CD4-positive, alpha-beta T cell treated with Interleukin-6 at 100 ng/mL for 8 hours (primary cell): ENCODE measurements at places on chromosomes 5 and 9.

DNA sequence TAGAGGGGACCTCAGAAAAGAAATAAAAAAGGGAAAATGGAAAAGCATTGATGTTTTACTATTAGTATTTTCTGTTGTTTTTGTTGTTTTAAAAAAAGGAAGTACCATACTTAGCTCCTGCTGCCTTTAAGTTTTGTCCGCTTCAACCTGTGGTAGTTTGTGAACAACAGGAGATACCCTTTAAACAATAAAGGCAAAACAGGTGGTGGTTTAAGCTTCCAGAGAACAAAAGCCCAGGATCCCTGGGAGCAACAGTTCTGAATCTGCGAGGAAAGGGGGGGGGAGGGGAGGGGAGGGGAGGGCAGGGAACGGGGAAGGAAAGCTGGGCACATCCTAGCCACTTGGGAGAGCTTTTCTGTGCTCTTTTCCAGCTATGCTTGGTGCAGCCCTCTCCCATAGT, 2.1 kb upstream of the PSIP1 start:
- DNase-seq = no peak

DNA sequence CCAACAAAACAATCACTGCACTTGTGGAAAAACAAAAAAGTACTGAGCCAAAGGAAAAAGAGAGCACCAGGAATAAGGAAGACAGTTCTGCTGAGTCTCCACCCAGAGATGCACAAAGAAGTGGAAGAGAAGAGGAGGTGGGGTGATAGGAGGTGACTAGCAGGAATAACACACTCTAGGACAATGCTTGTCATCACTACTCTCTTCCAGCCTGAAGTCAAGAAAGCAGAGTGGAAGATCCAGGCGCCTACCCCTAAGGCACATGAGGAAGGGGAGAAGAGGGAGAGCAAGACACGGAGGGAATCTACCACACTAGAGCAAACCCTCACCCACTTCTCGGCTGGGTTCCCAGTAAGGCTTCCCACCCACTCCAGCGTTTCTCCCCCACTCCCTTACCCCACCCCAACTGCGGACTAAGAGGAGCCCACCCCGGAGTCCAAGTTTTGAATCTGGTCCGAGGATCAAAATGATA, 1.7 kb downstream of the SLIT3 start:
- DNase-seq = no peak

GRCh38 chr9:72932619-72933018, 20.2 kb downstream of the ALDH1A1 start:
- no peak for DNase-seq

DNA sequence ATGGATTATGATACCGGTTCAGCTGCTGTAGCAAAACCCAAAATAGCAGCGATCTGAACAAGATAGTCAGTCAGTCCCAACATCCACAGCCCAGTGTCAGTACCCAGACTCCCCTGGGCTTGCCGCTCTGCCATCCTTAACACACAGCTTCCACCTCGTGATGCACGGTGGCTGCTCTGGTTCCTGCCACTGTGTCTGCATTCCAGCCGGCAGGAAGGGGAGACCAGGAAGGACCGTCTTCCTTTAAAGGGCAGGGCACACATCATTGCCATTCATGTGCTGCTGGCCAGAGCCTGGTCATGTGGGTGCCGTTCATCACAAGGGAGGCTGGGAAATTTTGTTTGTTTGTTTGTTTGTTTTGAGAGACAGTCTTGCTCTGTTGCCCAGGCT, 131.0 kb upstream of the IER5L start:
- DNase-seq = no peak

GRCh38 chr5:138287246-138287645, 12.8 kb upstream of the GFRA3 start:
- DNase-seq = no peak

DNA sequence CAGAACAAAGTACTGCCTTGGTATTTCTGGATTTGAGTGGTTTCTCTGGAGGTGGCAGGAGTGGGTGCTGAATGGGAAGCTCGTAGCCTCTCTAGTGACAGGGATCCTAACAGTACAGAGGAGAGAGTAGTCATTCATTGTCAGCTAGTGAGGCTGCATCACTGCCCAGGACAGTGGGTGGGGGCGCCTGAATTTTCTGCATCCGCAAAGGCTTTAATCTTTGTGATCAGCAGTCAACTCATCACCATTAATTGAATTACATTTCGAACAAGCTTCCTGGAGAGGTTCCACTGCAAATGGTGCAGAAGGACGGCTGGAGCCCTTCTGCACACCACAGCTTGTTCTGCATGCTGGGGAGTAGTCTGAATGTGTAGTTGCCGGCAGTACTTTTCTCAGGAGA, 77.5 kb downstream of the HSPA4 start:
- no peak for DNase-seq

DNA sequence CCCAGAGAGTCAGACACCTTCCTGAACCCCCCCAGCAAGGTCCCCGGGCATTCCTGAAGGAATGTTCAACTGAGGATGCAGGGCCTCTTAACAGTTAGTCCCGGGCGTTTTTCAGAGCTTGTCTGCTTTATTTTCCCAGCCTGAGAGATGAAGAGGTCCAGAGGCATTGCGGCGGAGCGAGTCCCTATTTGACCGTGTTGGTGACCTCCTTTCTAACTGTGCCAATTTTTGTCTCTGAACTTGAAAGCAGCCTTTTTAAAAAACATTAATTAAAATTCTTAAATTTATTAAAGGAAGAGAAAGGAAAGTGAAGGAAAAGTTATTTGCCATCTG, 433 bp upstream of the PTAR1 start:
- no peak for DNase-seq

GRCh38 chr5:156834916-156835315, 15.2 kb upstream of the PPP1R2B start:
- no peak for DNase-seq

GRCh38 chr5:69492391-69492922, at the start of gene OCLN:
TSS of gene OCLN (plus strand) at chr5:69492790. CDS start at chr5:69504245, 11,455 bp downstream.
- no peak for DNase-seq

GRCh38 chr5:125555591-125555990, 809.2 kb upstream of the ZNF608 start:
- DNase-seq = no peak

- DNase-seq = no peak
Measured at GRCh38 chr5:158917731-158918130, 182.0 kb downstream of the EBF1 start.

DNA sequence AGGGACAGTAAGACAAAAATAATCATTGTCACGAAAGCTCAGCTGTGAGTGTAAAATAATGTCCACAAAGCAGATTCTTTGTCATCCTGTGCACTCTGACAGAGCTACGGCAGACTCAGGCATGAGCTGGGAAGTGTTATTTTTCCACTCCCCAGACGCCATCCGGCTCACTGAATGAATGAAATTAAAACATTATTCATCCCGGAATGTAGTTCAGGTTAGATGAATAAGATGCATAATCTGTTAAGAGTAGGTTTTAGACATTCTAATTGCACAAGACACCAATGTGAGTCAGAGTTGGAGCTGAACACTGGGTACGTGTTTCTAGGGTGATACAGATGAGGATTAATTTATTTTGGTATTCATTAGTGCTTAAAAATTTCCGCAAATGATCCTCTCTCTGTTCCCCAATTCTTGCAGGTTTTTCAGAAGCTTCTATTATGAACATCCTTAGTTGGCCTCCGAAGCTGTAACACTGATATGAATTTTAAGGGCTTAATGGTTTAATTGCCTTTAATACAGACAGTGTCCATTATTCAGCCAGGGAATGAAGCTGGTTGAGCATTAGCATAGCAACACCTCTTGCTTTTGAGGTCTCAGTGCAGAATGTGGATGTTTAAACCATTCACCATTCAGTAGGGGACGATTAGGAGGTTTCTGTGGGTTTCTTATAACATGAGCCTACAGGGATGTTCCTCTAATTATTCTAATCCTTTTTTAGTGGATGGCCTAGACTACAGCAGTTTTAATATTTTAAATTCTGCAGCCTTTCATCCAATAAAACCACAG, 65.6 kb upstream of the FRRS1L start:
- no peak for DNase-seq

DNA sequence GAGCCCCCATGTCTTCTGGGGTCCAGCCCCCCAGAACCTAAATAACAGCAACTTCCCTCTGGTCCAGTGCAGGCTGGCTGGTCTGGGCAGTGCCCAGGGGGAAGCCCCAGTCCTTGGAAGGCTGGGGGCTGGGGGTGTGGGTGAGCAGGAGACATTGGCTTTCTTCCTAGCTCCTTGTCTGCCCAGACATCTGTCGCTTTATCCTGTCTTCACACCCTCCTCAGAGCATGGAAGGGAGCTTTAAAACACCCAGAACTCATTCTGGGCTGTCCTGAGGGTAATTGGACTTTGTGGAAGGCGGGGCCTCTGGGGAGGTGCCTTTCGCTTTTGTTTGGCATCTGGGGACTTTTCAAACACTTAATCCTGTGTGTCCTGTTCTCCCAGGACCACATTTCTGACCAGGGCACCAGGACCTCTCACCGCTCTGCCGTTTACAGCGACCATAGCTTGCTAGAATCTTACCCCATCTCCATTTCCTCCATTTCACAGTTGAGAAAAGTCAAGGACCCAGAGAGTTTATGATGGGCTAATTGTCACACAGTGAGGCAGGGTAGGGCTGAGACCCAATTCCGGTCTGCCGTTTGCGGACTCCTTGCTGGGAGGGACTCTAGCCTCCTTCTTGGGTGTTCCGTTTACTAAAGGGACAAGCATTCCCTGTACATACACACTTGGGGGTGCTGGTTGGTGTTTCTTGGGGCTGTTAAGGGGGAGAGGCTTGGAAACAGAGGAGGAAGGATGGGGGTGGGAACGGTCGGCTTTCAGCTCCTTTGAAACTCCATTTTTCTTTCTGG, 1.1 kb downstream of the GSN start:
- no peak for DNase-seq

DNA sequence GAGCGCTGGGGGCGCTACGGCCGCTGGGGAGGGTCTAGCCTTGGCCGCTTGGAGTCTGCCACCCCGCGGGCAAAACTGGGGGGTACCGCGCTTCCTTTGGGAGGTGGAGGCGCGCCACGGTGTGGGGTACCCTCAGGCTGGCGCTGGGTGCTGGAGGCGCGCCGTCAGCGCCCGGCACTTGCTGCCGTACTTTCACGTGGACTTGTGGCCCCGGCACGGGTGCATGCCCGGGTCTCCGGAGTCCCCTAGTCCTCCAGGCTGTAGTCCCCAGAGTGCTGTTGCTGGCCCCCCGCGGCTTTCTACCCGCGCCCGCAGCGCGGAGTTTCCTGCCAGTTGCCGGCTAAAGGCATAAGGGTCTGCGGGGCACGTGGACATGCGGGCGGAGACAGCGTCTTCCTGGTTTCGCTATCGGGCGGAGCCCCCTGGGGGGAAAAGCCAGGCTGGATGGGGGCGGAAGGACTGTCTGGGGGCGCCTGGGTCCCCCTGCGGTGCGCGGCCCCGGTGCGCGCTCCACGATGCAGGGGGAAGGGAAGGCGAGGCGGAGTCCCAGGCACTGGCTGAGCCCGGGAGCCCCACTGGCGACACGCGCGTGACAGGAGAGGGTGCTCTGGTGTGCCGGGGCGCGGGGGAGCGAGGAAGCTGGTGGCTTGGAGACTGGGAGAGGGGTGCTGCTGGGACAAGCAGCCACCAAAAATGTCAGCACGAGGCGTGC, 666 bp downstream of the PPARGC1B start:
- DNase-seq = peak; percentile 35

- no peak for DNase-seq
Measured at GRCh38 chr5:133514456-133514855, 97.9 kb downstream of the FSTL4 start.

DNA sequence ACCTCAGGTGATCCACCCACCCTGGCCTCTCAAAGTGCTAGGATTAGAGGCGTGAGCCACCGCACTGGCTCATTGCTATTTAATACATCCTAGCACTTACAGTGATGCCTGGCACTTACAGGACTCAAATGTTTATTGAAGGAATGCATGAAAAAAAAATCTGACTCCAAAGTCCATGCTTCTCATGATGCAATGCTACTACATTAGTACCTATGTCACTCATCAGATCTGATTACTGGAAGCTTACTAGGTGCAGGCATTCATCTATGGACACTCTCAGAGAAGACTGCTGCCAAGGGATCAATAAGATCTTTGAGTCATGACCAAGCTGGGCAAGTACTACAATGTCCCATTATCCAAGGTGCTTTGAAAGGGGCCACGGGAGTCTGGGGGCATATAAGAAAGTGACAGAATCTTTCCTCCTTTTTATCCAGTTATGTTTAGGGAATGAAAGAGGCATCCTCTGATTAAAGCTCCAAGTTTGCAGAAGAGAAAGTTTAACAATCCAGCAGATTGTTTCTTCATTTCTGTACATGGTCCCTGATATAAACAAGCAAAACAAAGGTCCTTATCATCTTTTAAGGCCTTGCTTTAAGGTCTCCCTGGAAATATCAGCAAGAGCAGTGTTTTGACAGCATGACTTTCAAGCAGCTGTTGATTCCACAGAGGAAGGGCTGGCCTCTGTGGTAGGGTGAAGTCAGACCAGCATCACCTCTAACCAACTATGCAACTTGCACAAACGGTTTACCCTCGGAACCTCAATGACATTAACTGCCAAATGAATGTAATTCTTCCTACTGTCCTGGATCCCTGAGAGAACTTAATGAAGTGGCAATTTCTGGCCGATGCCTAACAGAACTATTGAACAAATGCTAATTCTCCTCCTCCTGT, 35.9 kb downstream of the ARPC5L start:
- DNase-seq = no peak

DNA sequence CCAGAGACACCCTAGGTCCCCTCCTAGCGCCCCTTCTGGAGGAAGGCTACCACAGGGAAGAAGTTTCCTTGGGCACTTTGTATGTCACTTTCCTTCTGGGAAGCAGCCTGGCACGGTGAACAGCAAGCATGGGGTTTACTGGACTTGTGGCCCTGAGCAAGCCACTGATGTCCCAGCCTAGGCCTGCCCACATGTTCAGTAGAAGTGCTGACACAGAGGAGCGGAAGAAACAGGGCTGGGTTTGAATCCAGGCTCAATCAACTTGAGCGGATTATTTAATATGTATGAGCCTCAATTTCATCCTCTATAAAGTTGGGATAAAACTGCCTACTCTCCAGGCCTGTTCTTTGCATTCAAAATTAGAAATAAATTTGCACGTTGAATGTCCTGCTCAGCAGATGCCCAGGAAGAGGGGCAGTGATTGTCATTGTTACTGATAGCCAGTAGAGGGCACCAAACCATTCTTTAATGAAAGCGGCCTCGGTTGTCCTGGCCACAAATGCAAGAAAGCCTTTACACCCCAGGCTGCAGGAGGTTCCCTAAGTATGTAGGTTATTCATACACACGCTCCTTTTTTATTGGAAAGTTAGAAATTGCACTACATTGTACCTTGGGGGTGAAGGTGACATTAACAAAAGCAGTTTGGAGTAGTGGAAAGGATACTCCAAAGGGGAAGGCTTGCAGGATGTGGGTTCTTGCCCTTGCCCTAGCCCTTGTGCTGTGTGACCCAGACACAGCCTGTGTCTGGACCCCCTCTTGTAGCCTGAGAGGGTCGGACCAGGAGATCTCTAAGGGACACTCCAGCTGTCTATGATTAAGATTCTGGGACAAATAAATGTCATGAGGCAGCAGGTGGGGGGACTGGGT, 13.4 kb upstream of the XPA start:
- DNase-seq = peak; percentile 66

GRCh38 chr9:109199676-109200075, 32.6 kb upstream of the FRRS1L start:
- DNase-seq = no peak

DNA sequence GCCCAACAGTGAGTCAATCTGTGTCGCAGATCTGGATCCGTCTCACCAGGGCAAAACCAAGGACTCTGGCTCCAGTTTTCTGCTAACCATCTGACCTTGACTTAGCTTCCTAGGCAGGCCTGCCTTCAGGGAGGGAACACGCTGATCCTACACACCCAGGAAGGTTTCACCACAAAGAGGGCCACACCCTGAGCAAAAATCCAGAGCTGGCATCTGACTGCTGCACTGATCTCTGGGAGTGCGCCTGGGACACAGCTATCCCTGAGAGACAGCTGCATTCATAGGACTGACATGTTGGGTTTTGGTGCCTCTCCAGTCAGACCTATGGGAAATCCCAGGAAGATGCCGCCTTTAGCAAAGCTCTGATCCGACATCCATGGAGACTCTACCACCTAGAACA, 47.5 kb downstream of the CDK5RAP2 start:
- DNase-seq = no peak
